ENCODE measurements at places on chromosomes 12 and 14.

DNA sequence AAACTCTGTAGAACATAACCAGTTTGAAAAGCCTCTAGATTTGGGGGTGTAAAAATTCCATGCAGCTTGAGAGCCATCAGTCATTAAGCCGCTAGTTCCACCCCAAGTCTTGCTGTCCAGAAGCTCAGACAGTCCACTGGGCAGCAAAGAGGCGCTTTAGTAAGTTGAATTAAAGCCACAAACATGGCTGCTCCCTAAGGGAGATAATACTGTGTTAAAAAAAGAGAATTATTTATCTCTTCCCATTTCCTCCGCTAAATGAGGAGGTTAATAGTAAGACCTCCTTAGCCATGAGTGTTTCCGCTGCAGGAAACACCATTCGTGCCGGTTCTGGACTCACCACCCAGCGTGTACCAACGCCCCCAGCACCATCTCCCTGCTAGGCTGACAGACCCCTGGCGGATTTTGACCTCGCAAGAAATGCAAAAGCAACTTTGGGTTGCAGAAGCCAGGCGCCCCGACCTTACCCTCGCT, 536 bp downstream of the TM7SF3 start:
- DNase-seq: peak; percentile 42

GRCh38 chr14:50577982-50578381, 18.0 kb downstream of the ATL1 start:
- no peak for DNase-seq

- no peak for DNase-seq
Observed at GRCh38 chr12:116639765-116640164, 80.6 kb downstream of the MAP1LC3B2 start.

- no peak for DNase-seq
Observed at GRCh38 chr12:69007101-69007854, 74.3 kb upstream of the CPM start.

- no peak for DNase-seq
Observed at GRCh38 chr14:59317798-59318505, 129.5 kb downstream of the DAAM1 start.

DNA sequence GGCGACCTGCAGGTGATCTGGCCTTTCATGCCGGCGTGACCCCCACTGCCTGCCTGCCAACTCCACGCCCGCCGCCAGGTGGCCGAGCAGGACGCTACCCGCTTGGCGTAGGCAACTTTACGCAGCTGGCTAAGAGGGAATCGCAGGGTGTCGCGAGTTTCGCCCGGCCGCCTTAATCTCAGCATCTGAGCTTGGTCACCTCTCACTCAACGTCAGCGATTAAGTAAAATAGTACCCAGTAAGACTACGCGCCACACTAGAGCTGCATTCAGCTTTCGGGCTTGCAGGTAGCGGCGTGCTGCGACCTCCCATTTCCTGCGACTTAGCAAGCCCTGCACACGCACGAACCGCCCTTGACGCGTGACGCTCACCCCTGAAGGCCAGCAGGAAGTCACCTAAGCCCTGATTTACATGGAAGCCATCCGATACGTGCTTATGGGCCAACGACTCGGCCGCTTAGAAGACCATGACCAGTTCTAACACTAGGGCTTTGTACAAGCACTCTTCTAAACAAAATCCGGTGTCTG, 33.2 kb downstream of the WBP11 start:
- peak; percentile 77 for DNase-seq

- DNase-seq: no peak
Observed at GRCh38 chr12:75798136-75798926, 233.2 kb downstream of the PHLDA1 start.

- DNase-seq: peak; percentile 75
Observed at GRCh38 chr14:20606190-20606901, 15.2 kb upstream of the RNASE12 start.

DNA sequence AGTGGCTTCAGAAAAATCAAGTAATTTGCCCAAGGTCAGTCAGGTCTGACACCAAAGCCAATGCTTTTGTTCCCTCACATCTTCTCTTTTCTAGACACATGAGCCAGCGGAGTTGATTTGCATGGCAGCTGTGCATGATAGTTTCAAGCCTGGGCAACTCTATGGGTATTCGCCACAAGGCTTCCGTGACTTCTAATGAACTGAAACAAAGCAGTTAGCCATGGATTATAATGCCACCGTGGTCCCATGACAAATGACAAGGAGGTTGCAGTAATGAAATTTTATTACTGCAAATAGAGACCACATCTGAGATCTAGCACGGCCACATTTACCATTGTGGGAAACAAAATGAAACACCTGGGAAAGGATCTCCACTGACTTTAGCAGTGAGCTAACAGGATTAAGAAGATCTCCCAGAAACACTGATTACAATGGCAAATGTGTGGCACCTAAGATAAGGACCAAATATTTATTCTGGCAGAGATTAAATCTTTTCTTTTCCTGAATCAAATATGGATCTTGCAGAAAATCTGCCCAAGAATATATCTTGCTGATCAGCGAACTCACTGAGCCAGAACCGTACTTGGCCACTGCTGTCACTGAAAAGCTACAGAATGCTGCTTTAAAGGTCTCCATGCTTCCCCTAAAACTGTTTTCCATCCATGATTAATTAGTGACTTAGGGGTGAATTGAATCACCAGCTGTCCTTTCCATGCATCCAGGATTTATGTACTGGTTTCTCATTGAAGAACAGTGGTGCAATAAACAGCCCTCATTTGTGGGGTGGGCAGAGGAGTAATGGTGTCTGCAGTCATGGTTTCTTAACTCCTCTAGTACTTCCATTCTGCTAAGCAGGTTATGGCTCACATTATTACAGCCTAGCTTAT, 551.0 kb downstream of the DIO2 start:
- DNase-seq: no peak

DNA sequence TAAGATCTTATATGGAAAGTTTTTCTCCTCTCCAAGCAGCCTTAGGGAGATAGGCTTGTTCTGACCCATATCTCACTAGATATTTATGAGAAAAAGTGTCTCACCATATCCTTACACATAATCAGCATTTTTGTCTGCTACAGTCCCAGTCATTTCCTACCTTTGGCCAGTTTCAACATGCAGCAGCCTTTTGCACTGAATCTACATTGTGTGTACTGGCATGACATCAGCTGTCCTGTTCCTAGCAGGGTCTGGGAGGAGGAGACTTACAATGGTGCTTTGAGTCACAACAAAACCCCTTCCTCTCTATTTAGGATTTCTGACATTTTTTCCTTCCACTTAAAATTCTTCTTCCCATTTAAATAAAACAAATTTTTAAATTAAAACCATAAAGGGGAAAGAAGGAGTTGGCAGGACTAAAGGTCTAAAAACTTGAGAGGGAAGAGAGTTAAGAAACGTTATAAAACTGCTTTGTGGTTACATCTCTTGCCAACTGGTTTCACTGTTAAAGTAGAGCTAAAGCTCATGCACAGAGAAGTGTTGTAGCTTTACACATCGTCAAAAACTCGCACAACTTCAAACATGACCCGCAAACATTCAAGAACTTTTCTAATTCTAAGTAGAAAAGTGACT, 53.3 kb upstream of the CERS5 start:
- peak; percentile 47 for DNase-seq

DNA sequence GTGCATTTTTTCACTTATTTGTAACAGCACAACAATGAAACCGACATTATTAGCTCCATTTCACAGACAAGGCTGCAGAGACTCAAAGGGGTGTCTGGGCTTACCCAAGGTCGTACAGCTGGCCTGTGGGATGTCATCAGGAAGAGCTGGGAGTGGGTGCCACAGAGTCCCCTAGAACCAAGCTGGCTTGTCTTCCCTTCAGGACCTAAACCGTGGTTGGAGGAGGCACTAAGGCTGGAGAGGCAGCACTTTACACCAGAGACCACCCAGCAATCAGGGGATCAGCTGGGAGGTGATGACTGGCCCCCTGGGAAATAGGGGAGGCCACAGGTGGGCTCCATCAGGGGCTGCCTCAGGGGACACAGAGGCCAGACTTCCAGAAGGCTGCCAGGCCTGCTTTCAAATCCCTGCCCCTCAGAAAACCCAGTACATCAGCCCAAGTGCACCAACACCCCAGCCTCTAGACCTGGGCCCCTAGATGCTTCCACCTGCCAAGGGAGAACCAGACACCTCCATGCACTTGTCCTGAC, 28.3 kb downstream of the DIO3 start:
- no peak for DNase-seq

GRCh38 chr14:65696801-65697200, 284.3 kb downstream of the FUT8 start:
- DNase-seq: no peak

DNA sequence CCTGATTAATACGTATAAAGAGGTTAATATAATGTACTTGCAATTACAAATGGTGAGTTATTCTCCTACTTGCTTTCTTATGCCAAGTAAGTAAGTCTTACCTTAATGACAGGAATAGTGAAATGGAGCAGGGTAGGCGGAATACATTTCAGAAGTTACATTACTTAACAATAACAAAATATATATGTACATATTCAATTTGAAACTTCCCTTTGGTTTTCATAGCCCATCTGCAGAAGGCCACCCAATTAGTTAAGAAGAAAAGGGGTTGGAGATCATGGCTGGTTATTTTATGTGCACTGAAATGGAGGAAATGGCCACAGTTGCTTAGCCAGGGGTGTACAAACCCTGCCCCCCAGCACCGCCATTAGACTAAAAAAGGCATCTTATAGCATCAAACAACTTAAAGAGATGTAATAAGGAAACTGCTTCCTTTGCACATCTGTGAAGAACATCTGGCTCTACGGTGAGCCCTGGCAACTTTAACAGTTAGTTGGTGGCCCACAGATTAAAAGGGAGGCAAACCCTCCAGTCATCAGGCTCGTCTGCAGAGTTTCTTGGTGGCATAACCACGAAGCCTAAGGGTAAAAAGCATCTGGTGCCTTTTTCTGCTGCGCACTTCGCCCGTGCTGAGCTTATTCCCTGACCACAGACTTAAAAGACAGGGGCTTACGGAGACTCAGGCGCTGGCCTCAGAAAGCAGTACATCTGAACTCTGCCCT, 38.8 kb upstream of the DACT1 start:
- no peak for DNase-seq

DNA sequence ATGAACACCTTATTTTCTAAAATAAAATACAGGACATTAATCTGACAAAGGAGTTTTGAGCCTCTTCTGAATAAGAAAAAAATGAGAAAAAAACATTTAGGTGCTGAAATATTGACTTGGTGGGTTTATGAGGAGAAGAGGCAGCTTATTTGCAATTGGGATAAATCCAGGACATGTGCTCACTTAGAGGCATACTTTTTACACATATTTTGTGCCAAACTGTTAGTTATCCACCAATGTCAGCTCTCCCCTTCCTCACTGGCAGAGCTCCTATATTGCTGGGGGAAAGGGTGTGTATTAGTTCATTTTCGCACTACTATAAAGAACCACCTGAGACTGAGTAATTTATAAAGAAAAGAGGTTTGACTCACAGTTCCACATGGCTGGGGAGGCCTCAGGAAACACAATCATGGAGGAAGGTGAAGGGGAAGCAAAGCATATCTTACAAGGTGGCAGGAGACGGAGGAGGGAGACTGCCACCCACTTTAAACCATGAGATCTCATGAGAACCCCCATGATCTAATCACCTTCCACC, 135.4 kb upstream of the EGLN3 start:
- no peak for DNase-seq

DNA sequence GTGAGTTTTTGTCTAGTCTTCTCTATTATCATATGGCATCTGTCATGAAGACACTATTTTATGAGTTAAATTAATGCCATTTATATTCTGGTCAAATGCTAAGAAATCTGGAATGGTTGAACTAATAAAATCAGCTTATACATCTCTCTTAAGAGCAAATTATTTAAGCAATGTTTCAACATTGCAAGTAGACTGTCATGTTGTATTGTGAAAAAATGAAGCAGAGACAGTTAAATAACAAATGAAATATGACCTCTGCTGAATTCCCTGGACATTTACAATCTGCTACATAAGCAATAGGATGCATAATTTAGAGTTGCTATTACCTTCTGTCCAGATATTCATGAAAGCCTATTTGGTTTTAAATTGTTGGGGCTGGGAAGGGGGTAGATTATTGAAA, 30.6 kb downstream of the NAV3 start:
- no peak for DNase-seq

DNA sequence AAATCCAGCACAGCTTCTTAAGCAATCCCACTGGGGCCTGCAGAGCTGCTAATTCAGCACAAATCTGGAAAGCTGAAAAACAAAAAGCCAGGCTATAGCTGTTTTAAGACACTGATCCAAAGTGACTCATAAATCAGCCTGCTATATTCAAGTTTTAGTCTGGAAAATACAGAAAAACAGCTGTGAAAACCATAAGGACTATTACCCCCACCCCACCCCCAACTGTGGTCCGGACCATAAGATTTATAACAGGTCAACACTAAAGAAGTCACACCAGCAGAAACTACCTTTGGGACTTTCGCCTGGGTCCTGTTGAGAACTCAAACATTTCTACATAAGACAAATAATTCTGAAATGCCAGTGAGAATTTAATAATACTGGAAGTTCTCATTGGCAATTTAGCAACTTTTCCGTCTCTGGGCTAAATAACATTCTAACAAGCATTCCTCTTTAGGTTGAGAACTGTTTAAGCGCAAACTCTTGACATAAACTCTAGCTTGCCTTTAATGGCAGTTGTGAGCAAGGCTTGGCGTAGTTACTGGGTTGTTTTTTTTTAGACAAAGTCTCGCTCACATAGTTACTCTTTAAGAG, 3.3 kb downstream of the LRIG3 start:
- DNase-seq: no peak

DNA sequence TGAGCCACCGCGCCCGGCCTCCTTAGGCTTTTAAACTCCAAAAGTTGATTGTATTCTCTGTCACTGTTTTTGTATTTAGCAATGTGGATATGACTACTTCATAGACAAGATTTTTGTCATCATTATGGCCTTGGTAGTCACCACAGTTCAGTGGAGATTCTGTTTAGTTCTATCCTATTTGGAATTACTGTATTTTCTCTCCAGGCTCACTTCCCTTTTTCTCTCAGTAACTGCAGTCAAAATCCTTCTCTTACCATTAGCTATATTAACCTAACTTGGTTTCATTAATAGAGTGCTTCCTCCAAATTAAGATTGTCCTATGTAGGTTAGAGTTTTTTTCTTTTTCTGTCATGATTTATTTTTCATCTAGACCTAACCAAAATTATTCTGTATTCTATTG, 283.9 kb downstream of the TMTC2 start:
- no peak for DNase-seq

DNA sequence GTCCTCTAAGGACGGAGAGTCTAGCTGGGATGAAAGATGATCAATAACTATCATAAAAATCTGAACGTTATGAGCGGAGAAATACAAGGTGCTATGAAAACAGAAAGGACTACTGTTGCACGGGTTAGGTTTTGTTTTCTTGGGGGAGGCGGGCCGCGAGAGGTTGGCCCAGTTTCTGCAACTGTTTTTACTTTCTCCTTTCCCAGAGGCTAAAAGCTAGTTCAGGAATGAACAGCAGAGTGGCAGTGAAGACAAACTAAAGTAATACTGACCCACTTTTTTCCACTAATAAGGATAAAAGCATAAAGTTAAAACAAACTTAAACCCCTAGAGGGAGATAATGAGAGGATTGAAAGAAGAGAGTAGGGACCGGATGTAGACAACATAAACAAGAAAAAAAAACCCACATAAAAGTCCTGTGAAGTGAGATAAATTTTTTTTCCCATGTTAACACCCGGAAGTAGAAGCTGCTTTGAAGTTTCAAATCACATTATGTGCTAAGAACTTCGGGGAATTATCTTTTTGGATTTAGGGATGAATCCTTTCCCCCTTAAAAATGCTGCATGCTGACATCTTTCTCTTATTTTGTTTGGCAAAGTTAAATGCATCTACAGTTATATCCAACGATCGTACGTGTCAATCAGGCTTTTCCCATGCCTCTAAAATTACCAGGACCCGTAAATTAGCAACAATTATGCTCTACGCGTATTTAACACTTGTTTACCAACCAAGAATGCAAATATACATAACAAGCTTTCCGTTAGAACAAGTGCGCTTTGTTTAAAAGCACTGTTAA, 1.0 kb upstream of the CDK17 start:
- peak; percentile 86 for DNase-seq
